ENCODE measurements at places on chromosomes 12 and 14.

GRCh38 chr12:56529656-56530055 is 8.0 kb downstream of the RBMS2 start:
- DNase-seq: no peak

DNA sequence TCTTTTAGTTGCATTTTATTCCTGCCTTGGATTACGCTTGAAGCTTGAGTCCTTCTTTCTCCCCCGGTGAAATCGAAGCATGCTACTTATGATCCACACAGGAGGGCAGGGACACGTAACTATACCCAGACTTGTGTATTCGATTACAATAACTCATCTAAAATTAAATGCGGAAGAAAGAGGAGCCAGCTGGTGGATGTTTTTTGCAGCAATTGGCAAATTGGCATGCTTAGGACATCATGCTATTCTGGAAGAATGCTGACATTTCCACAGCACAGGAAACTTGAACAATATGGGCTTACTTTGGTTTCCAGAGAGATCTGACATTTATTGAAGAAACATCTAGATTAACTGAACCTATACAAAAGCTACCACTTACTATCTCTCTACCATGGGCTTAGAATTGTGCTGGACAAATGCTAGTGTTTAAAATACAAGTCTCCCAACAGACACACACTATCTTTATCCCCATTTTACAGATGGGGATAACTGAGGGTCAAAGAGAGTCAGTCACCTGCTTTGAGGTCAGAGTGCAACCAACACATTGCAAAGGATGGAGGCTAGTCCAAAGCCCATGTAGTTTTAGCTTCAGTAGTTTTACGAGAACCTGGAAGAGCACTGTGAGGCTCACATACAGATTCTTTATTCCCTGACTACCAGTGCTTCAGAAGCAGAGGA is 36.3 kb downstream of the LGMN start:
- no peak for DNase-seq

GRCh38 chr12:67362526-67362925 is 93.4 kb downstream of the CAND1 start:
- DNase-seq: no peak

GRCh38 chr14:95043314-95043713 is 114.0 kb downstream of the DICER1 start:
- no peak for DNase-seq

DNA sequence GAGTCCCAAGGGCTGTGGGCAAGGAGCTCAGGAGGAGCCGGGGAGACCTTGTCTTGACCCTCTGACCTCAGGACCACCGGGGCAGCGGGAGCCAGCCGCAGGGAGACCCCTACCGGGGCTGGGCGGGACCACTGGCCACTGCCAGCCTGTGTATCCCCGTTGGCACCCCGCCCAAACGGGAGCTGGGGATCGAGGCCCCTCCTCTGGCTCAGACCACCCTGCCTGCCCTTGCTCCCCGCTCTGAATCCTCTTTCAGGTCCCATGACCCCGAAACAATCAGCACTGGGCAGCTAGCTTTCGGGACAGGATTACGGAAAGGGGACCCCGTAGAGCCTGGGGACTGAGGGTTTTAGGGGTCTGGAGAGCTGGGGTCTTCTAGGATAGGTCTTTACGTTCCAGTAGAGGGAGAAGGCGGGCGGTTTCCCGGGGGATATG is 1.3 kb downstream of the GLI1 start:
- no peak for DNase-seq

DNA sequence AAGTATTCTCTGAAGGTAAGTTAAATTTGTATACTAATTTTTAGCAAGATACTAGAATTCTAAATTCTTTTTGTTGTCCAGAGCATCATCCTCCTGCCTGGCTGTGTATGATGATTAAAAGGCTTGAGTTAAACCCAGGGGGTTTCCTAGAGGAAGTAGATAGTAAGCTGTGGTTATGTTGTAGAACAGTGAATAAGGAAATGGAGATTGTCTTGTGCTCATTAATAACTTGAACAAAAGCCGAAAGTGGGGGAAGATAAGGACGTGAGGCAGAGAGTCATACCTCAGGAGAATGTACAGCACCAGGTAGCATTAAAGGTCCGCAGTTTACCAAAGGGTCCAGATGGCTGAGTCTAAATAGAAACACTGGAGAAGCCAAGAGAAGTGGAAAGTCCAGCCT is 42.0 kb downstream of the CKB start:
- DNase-seq: no peak

DNA sequence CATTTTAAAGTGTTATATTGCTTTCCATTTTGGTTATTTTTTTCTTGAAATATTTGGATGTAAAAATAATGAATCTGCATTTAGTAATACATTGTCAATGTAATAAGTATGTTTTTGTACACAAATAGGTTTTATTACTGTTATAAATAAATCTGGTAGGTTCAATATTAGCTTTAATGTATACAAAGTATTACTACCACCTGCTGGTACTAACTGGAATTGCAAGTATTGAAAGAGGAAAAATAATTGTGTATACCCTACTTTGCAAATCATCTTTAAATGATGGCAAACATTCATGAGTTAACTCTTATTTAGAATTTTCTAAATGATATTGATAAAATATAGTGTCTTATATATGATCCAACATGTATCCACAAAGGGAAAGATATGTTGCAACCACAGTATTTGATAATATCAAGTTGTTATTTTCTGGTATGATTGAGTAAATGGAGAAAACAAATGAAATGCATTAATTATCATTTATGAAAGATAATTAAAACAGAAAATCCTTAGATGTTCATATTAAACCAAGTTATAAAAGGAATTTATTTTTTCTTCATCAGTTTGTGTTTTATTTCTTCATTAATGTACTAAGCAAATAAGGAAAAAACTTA is 3.2 kb downstream of the OR4K2 start:
- DNase-seq: no peak

Data from NCI-H1105 (cell line).